ENCODE measurements at places on chromosomes 11 and 22.
A peak's percentile ranks its signal among the peaks of the same experiment; 100 is the strongest.

DNA sequence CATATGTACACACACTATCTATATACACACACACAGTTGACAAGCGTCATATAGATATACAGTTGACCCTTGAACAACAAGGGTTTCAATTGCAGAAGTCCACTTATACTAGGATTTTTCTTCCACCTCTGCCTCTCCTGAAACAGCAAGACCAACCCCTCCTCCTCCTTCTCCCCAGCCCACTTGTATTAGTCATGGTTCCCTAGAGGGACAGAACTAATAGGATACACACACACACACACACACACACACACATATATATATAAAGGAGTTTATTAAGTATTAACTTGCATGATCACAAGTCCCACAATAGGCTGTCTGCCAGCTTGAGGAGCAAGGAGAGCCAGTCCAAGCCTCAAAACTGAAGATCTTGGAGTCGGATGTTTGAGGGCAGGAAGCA, 92.9 kb downstream of the DHCR7 start:
- DNase-seq = no peak

DNA sequence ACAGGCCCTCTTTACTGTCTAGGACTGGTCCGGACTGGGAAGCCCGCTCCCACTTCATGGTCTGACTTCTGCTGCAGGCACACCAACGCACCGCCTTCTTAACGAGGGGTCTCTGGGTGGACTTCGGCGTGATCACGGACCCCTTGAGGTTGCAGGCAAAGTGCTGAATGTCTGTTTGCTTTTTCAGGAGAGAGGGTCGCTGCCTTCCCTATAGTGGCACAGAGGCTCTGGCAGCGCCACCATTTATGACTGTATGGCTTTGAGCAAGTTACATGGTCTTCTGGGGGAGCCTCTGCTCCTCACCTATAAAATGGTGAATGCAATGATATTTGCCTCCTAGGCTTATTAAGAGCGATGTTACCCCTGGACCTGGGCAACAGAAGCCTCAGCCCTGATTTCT, 1.4 kb upstream of the SCN4B start:
- DNase-seq = no peak

DNA sequence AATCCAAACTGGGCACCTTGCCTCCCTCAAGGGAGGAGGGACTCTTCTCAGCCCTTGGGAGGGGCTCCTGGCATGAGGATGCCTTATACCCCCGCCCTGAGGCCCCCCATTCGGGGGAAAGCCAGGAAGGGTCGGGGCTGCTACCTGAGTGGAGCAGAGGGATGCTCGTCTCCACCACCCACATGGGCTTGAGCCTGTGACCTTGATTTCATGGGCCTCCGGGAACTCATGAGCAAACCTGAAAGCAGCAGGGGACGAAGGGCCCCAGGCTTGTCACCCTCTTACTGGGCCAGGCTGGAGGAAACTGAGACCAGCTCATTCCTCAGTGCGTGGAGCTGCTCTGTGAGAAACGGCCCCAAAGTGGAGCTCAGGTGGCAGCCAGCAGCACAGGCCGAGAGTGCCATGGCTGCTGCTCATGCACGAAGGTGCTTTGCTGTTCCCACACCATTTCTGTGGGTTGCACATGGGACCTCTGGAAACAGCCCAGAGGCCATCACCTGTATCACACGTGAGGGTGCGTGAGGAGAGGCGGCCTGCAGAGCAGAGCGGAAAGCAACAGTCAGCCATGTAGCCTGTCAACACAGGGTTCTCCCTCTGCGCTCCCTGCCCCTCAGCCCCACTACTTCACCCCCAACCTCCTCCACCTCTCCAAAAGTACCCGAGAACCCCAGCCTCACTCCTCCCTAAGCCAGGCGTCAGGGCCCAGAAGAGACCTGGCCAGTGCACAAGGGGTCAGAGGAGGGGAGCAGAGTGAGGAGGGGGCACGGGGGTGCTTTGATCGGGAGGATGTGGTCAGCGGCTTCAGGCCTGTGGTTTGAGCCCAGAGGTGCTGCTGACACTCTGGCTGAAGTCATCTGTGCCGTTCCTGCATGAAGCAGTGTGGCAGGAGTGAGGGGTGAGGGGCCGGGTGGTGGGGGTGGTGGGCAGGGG, 14.1 kb upstream of the IL2RB start:
- DNase-seq = peak; percentile 16

DNA sequence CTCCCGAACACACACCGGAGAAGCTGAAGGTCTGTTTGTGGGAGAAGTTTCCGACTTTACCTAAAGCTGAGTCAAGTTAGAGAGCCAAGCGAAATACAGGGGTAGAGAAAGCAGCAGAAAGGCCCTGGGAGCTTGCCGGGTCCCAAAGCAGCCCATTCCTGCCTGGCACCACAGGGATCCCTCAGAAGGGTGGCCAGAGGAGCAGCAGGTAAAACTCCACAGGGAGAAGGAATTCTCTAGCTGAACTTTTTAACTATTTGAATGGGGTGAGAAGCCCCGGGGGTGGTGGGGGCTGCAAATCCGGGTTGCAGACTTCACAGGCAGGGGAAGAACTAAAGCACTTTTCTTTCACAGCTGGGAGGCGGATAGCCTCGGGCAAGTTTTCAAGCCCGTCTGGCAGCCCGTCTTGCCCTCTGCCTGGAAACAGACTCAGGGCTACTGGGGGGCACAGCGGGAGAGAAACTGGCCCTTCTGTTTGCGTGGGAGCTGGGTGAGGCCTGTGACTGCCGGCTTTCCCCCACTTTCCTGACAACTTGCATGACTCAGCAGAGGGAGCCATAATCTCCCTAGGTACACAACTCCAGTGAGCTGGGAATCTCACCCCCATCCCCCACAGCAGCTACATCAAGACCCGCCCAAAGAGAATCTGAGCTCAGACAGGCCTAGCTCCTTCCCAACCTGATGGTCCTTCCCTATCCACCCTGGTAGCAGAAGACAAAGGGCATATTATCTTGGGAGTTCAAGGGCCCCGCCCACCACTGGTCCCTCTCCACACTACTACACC, 311.0 kb downstream of the SBF2 start:
- no peak for DNase-seq

DNA sequence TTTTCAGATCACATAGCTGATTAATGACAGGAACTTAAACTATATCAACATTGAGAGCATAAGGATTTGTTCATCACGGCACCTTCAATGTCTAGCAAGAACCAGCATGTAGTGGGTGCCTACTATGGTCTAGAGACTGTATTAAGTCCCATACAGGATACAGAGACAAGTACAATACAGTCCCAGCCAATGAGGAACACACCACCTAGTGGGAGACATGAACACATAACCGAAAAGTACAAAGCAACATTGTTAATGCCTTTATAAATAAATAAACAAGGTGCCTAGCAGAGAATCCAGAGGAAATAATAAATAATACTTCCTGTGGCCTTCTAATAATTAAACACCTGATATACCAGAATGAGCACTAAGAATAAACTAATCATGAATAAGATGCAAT, 87.7 kb upstream of the OPCML start:
- no peak for DNase-seq

All from stimulated activated CD8-positive, alpha-beta memory T cell treated with anti-CD3 and anti-CD28 coated beads, Interleukin-7, amount 100 ng/mL, for 4 hours (primary cell).